ENCODE measurements at places on chromosomes 4 and X. TPM values are rescaled to one million over a fixed set of nuclear protein-coding genes. Genes with fewer than 3 reads are reported as not detected.
A peak's percentile ranks its signal among the peaks of the same experiment; 100 is the strongest.

DNA sequence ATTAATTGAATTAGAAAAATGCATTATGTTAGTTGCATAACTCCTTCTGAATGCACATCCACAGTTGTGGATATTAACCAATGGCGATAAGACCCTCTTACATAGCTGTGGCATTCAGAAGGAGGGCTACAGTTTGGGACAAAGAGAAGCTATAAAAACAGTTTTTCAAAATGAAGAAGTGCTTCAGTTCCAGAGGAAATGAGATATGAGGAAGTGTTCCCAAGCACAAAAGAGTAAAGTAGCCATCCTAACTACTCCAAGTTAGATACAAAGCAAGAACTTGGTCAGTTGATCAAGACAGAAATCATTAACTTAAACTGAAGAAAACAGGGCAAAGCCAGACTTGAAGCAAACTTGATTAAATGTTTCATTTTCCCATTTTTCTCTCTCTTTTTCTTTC is 17.2 kb upstream of the ADGRL3 start:
- DNase-seq, result no peak

- no peak for DNase-seq
These were observed 1.2 kb downstream of the POU3F4 start for GRCh38 chrX:83509254-83509801.

DNA sequence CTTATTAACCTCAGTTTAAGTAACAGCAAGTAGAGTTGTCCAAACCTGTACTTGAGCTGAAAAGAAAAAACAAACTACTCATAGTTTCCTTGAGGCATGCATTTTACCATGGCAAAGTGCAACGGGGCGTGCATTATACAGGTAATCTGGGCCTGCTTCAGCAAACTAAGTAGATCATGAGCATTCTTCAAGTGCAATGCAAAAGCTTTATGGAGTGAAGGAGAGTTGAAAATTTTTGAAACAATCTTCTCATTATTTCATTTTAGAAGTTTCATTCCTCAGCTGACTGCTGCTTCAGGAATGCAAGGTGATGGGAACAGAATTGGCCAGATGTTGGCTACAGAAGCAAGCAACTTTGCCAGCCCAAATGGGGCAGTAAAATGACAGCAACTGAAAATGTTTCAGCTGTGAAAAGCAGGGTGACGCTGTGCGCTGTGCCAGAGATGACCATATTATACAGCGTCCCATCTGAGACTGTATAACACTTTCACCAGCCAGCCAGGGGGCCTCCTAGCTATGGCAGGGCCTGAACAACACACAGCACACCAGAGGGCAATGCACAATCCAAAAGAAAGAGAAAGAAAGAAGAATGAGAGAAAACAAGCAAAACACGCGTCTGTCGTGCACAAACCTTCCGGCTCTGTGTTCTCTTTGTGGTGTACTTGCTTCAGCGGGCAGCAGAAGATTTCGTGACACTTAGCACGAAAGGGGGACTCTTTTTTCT is 145.5 kb upstream of the FGF13 start:
- DNase-seq, result no peak

DNA sequence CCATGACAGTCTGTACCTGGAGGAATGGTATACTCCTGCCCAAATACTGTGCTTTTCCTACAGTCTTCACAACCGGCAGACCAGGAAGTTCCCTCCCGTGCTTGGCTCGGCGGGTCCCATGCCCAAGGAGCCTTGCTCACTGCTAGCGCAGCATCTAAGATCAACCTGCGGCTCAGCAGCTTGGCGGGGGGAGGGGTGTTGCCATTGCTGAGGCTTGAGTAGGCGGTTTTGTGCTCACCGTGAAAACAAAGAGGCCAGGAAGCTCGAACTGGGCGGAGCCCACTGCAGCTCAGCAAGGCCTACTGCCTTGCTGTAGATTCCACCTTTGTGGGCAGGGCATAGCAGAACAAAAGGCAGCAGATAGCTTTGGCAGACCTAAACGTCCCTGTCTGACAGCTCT is 152.7 kb downstream of the TEX11 start:
- peak; percentile 3 for DNase-seq

Gene HS6ST2
- 0.09 TPM for total RNA-seq

Gene UGT8
- total RNA-seq, result 0.49 TPM

- no peak for DNase-seq
These were observed 297.5 kb downstream of the ADAM29 start for GRCh38 chr4:175215657-175216056.

Gene GEMIN8
- total RNA-seq, result 10.4 TPM

DNA sequence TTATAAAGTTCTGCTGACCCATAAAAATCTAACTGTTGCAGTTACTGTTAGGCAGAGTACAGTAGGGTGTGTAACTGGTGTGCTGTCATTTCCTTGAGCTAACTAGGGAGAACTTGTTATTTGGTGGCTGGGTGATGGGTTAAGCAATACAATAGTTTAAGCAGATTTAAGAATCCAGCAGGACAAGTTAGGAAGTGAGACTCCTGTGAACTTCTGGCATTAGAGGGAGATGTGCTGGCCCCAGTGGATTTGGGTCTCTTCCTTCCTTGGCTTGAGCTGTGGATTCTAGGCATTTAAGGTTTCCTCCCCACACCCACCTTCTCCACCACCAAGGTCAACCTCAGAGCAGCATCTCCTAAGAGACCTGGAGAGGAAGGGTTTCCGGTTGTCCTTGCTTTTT is 70.5 kb downstream of the CLCN5 start:
- no peak for DNase-seq

GRCh38 chrX:103797691-103798090 is 21.1 kb downstream of the PLP1 start:
- DNase-seq, result no peak

Gene DMRTC1
- total RNA-seq, result not detected

- peak; percentile 78 for DNase-seq
These were observed 746 bp downstream of the REST start for GRCh38 chr4:56908206-56909085.

All from CD8-positive, alpha-beta memory T cell (primary cell).